CD4-positive, alpha-beta T cell treated with Interleukin-6 for 4 hours (primary cell): ENCODE measurements at places on chromosomes 1 and 21.

GRCh38 chr1:231039161-231040018 is 664 bp downstream of the FAM89A start:
- DNase-seq = peak; percentile 54

GRCh38 chr1:101309334-101310311 is 72.8 kb downstream of the S1PR1 start:
- DNase-seq = peak; percentile 82

DNA sequence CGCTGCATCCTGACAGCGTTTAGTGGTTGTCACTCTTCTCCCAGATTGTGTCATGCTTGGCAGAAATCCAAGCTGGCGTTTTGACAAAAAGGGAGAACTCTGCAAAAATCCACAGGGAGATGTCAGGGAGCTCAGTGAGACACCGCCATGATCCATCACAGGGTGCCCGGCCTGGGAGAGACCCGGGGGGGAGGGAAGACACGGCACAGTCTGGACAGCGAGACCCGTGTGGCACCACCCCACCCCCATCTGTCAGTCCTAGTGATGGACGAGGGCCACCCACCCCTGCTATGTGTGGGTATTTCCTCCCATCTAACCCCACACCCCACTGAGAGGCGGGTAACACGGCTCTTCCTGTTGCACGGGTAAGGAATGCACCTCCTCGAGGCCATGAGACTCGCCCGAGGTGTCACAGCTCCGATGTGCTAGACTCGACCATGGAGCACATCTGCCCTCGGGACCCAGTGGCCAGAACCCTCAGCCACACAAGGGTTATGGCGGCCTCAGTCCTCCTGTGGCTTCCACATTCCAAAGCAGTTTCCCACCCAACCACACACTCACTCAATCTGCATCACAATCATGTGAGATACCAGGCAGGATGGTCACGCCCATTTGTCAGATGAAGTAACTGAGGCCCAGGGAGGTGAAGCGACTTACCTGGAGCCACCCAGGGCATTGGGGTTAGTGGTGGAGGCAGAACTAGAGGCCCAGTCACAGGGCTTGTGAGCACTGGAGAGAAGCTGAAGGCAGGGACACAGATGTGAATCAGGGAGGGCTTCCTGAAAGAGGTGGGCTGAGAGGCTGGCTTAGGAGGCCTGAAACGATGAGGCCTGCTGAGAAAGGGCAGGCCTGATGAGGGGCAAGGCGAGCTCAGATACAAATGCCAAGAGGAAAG is 688.5 kb downstream of the MATN1 start:
- DNase-seq = no peak

GRCh38 chr1:54456921-54457529 is 50.8 kb upstream of the SSBP3 start:
- no peak for DNase-seq

DNA sequence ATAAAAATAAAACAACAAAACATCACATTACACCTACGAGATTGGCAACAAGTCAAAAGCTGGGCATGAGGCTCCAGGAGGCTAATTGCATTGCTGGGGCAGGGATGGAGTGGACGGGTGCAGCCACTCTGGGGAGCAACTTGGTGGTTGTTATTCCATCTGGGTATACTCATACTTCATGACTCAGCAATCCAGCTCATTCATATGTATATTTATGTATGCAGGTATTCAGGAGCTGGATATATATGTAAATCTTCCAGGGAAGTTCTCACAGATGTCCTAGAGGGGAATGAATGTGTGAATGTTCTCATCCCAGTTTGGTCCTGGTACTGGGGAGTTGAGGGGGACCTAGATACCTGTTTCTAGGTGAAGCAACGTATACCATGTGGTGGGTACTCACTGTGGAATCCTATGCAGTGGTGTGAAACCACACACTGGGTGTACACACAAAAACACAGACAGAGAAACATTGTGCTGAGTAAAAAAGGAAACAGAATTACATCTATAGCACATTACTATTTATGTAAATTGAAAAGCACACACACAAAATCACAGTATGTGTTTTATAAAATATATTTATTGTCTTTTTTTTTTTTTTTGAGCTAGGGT is 79.7 kb upstream of the RAB4A start:
- no peak for DNase-seq

- DNase-seq = peak; percentile 74
Observed at GRCh38 chr21:33949516-33950430, 34.2 kb upstream of the ATP5PO start.

DNA sequence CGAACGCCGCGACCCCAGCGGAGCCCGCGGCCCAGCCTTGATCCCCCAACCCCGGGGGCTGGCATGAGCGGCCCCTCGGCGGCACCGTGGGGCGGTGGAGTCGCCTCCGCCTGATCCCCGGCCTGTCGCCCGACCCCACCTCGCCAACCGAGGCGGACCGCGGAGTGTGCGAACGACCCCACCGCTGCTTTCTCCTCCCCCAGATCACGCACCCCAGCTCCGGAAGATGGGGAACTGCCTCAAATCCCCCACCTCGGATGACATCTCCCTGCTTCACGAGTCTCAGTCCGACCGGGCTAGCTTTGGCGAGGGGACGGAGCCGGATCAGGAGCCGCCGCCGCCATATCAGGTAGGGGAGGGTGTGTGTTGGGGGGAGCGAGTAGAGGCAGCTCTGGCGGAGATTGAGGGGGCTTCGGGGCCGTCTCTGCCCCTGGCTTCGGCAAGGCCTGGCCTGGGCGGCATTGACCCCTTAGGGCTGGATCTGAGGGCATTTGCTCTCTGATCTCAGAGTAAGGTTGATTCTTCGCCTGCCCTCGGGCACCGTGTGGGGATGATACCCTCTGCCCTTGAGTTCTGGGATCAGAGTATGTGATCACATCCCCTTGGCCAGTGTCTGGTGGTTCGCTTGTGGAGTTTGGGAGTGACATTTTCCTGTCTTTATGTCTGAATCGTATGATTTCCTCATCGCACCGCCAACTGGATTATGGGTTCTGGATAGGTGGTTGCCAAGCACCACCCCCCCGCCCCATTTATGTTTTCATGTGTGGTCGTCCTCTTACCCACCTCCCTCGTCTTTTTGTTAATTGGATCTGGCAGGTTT is 668 bp downstream of the RNF11 start:
- DNase-seq = peak; percentile 46

- no peak for DNase-seq
Observed at GRCh38 chr1:151570819-151571218, 30.7 kb downstream of the TUFT1 start.

- no peak for DNase-seq
Observed at GRCh38 chr1:180183426-180183825, 28.8 kb downstream of the QSOX1 start.

DNA sequence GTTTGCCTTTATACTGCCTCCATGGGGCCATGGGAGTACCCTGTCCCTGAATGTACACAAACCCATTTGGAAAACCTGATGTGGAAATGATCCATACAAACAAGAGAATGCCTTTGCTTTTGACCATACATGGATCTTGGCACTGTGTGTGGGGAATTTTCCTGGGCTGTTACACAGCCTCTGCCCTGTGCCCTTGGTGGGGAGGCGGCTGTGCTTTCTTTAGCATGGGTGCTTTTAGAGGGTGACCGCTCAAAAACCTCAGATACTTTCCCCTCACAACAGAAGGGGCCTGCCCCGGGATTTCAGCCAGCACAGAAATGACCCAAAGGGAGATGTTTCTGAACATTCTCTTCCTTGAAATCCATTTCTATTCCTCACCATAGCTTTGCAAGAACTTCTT is 194.8 kb downstream of the LMO4 start:
- DNase-seq = no peak

GRCh38 chr21:33998402-33998801 is 75.0 kb upstream of the MRPS6 start:
- DNase-seq = peak; percentile 40

DNA sequence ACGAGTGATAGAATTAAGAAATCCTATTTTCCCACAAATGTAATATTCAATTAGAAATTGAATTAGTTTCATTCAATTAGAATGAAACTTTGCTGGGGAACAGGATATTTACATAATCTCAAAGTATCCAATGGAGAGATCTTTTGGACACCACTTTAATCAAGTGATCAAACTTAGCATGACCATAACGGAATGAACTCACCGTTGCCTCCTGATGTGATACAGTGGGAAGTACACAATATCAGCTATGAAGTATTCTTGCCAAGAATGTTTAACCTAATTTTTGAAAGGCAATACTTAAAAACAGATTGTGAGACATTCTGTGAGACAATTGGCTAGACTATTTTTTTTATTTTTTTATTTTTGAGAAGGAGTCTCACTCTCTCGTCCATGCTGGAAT is 16.6 kb downstream of the CDKN2C start:
- no peak for DNase-seq

GRCh38 chr1:185774394-185774793 is 40.2 kb downstream of the HMCN1 start:
- no peak for DNase-seq
